Iris pigment epithelial cell (primary cell): ENCODE measurements at places on chromosomes 5 and 9.
A peak's percentile ranks its signal among the peaks of the same experiment; 100 is the strongest.

DNA sequence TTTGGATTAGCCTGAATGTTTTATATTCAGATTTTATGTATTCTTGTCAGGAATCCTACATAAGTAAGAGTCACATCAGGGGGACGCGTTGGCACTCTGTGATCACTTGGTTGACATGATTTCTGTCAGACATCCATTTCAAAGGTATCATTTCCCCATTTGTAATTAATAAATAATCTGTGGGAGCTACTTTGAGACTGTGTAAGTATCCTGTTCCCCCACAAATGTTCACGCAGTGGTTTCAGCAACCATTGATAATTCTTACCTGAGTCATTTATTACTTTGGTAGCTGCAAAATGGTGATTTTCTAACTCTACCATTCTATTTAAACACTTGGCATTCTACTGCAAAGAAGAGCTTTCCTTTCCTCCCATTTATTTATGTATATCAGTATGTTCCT, 56.9 kb upstream of the TBC1D2 start:
- DNase-seq, result no peak

- DNase-seq, result peak; percentile 75
Observed at GRCh38 chr9:111752455-111752854, 42.3 kb downstream of the SHOC1 start.

GRCh38 chr9:120344230-120344629, 235.7 kb downstream of the CDK5RAP2 start:
- DNase-seq, result peak; percentile 87

DNA sequence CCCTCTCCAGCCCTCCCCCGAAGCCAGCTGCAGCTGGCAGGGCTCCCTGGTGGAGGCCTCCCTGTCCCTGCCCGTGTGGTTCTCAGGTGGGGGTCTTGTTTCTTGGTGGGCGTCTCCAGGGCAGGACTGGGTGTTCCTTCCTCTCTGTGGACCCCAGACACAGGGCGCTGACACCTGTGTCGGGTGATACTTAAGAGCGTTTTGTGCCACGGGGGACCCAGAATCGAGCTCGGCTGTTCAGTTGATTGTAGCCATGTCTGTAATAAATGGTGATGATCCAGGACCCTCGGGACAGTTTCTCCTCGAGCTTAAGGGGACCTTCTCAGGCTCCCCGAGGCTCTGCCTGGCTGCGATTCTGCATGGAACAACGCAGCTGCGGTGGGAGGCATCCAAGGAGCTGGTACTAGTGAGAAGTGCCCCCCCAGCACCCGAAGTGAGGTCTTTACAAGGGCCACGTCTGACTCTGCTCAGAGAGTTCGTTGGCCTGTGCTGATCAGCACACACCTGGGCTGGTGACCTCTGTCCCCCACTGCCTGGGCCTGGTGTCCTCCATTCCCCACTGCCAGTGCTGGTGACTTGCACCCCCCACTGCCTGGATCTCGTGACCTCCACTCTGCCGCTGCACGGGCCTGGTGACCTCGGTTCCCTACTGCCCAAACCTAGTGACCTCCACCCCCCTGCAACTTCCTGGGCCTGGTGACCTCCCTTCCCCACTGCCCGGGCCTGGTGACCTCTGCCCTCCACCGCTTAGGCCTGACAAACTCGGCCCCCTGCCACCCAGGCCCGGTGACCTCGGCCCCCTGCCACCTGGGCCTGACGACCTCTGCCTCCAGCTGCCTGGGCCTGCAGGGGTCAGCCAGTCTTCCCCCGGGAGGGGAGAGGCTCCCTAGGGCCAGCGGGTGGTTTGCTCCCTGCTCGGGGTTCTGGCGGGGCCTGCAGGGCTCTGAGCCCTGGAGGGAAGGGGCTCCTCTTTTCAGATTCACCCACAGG, 36.0 kb downstream of the NDUFS6 start:
- DNase-seq, result no peak
